AG04450 (cell line): ENCODE measurements at places on chromosomes 12 and 14.

DNA sequence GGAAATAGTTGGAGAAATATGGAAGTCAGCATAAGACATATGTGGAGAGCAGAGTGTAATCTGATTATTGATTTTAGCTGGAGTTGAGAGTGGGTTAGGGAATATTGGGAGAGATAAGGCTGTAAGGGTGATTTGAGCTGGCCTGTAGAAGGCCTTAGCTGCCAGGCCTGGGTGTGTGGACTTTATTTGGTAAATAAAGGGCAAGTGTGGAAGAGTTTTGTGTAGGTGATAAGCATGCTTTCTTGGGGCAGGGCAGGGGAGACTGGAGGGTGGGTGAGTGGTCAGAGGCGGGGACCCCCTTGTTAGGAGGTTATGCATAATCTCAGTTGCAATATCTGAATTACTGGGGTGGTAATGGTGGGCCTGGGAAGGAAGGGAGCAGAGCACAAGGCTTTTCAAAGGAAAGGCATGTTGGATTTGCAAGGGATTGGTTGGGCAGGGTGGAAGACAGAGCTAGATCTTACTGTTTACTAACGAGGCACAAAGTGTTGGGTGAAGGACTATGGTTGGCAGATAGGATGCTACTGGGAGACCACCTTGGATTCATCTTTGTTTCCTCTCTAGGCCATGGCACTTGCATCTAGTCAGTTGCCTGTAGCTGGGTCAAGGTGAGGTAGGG, 5.5 kb downstream of the KHNYN start:
- DNase-seq: no peak

DNA sequence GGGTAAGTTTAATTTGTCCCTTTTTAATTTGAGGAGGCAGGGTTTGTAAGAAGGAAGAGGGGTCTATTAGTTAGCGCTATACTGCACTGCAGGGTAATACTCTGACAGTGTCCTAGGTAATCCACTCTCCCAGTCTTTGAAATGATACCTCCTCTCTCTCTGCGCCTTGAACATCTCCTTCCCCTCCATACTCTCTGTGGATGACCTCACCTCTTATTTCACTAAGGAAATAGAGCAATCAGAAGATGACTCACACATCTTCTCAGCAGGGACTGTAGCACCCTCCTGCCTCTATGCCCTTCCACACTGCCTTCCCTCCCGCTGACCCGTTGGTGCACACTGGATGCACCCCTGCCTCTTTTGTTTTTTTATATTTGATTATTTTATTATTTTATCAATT, 94.2 kb downstream of the GRIP1 start:
- DNase-seq: no peak

- no peak for DNase-seq
Measured at GRCh38 chr12:71354871-71355270, 84.7 kb upstream of the LGR5 start.

DNA sequence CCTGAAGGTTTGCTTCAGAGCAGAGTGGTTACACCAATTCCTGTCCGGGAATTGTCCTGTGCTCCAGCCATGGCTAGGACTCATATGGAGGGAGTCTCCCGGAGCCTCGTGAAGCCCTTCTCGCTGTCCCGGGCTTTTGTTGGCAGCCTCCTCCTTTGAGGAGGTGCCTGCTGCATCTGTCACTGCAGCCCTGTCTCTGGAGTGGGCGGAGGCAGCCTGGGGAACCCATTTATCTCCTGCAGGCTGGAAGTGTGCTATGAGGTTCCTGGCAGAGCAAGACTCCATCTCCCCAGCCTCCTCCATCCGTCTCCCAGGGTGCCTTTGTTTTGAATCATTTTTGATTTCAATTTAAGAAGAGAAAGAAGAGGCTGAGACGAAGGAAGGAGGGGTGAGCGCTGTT, 355.3 kb downstream of the GLT1D1 start:
- DNase-seq: no peak

- DNase-seq: no peak
Measured at GRCh38 chr12:96036765-96037455, 1.5 kb upstream of the LTA4H start.

DNA sequence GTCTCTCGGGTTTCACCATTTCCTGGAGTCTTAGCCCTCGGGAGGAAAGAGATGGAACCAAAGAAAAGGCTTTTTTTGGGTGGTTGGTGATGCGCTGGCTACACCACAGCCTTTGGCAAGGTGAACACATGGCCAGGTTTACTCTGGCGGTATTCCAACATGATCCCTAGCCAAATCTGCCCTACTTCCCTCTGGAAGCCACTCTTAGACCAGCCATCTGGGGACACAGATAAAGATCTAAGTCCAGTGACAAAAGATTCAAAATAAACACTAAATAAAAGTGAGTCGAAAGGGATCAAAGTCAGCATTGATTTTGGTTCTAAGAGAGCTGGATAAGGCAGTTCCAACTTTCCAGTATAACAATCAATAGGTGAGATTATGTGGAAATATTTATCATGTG, 694.5 kb downstream of the VRK1 start:
- no peak for DNase-seq

DNA sequence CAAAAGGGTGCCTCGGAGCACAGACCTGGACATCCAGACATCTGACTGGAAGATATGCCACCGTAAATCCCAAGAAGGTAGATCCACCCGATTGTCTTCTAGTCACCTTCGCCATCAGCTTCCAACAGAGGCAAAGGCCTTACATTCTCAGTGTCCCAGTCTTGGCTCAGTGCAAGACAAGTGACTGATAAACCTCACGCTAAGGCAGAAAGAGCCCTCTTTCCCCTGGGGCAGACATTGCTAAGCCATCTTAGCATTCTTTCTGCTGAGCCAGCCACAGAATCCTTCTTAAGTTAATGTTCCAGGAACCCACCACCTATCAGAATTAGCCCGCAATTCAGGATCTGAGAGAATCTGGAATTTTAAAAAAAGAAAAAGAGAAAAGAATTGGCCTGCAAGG, 4.3 kb upstream of the PLEKHG6 start:
- no peak for DNase-seq

- no peak for DNase-seq
Measured at GRCh38 chr12:119307747-119308146, 26.8 kb upstream of the CCDC60 start.

DNA sequence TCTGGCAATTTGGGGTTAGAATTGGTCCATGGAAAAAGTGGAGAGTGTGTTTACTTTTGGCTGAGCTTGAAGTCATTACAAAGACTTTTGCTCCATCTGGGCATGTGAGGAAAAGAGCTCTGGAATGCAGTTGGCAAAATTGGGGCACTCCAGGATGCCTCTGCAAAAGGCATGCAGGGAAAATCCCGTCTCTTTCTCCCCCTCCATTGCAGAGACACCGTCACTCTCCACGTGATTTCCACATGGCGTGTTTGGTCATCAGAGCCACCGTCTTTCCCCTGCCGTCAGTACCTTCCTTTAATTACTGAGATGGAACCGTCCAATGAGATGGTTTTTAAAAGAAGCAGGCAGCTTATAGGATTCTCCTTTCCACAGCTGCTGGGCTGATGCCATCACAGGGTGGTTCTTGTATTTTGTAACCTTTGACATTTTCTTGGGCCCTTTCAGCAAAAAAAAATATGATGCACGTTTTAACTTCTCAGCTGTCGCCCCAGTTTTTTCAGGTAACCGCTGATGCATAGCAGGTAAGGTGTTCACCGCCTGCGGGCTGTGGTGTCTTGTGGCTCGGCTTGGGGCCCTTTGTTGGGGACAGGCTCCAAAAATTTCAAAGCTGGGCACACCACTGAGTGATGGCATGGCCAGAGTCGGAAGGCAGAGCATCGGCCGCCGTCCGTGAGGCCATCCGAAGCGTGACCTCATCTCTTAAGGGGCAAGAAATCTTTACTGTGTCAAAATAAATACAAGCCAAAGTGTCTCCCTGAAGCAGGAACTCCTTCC, 68.4 kb downstream of the CACNA1C start:
- no peak for DNase-seq

- no peak for DNase-seq
Measured at GRCh38 chr12:116194935-116195431, 82.5 kb downstream of the MED13L start.

GRCh38 chr12:87952850-87953249, 76.4 kb downstream of the C12orf50 start:
- DNase-seq: no peak

DNA sequence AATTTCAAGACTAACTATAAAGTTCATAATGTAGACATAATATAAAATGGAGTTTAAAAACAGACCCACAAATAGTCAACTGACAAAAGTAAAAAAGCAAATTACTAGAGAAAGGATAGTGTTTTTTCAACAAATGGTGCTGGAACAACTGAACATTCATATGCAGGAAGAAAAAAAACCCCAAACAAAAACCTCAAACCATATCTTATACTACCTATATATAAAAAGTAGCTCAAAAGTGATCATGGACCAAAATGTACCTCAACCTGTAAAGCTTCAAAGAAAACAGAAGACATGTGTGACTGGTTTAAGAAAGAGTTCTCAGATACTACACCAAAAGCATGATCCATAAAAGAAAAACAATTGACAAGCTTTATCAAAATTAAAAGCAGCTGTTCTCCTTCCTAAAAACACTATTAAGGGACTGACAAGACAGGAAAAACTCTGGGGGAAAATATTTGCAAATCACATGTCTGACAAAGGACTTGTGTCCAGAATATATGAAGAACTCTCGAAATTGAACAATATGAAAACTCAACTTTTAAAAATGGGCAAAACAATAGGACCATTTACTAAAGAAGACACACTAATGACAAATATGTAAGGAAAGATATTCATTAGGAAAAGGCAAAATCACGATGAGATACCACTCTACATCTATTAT, 22.7 kb upstream of the ARID4A start:
- no peak for DNase-seq

GRCh38 chr12:90399357-90399756, 555.6 kb downstream of the CCER1 start:
- DNase-seq: no peak

- DNase-seq: no peak
Measured at GRCh38 chr12:29132316-29132715, 16.8 kb upstream of the FAR2 start.

DNA sequence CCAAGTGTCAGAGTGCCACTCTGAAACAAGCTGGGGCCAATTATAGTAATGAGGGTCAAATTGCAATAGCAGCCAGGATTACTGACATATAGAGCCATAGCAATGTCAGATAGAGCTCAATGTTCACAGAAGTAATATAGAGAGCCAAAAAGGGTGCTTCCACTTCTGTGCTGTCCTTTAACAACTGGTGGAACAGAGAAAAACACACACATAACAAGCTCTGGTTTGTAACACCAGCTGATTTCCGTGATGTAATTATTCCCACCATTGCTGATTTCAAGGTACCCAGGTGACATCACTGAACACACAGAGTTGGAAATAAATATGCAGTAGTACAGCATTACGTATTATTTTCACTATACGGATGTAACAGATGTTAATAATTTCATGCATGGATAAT, 3.0 kb upstream of the CLEC2B start:
- no peak for DNase-seq

- DNase-seq: no peak
Measured at GRCh38 chr14:25055992-25056687, 6.2 kb upstream of the STXBP6 start.

DNA sequence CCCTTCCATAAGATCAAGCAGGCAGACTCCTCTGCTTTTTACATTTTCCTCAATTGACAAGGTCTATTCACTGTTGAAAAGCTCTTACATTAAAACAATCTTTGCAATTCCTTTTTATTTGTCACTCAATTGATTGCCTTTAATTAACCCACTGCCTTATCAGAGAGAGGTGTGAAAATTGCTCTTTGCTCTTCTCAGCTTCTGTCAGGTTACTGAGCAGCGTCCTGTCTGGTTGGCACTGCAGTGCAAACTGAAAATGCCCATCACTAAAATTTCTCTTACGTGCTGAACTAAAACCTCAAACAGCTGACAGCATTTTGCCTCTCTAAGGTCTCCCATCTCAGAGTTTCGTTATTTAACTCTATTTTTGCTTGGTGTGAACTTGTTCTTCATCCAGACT, 504.1 kb upstream of the ATXN7L3B start:
- no peak for DNase-seq

- DNase-seq: no peak
Measured at GRCh38 chr14:78254911-78255461, 84.8 kb downstream of the NRXN3 start.

- no peak for DNase-seq
Measured at GRCh38 chr12:49462083-49462744, 76.6 kb upstream of the KCNH3 start.

- DNase-seq: no peak
Measured at GRCh38 chr12:110186059-110186458, 61.9 kb downstream of the IFT81 start.

GRCh38 chr12:91622037-91622436, 439.4 kb upstream of the DCN start:
- no peak for DNase-seq

GRCh38 chr14:48936362-48936761, 649.8 kb downstream of the RPS29 start:
- no peak for DNase-seq

- no peak for DNase-seq
Measured at GRCh38 chr12:91370086-91370868, 187.7 kb upstream of the DCN start.
